ENCODE measurements at places on chromosomes 16 and 17.

GRCh38 chr16:730666-731509 lies 4.0 kb downstream of the HAGHL start:
- DNase-seq: no peak

DNA sequence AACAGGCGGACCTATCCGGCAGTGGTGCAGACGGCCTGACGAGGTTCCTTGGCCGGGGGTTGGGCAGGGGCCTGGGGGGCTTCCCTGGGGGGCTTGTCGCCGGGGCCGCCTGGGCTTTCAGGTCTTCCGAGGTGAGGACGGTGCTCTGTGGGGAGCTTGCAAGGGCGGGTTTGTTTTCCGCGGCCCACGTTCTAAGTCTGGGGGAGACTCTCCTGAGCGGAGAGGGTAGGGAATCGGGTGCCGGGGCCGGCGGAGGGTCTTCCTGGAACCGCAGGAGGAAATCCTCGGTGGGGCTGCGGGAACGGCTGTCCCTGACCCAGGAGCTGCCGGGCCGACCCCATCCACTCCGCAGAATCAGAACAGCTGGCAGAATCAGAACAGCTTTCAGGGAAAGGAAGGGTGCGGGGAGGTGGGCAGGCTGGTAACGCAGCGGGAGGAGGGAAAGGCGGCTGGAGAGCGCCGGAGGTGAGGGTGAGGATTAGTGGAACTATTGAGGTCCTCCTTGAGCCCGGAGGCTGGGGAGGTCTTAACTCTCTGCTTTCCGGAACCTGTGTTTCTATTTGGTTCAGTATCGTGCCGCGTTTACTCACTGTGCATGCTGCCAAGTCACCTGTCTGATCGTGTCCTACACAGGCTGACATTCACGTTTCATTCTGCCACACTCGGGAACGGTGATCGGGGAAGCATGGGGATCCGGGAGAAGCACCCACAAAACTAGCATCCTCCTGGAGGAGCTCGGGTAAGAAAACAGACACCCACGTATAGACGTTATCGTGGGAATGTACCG lies 28.9 kb downstream of the CPSF4L start:
- DNase-seq: peak; percentile 84

GRCh38 chr16:19700319-19700781 lies 17.7 kb downstream of the KNOP1 start:
- no peak for DNase-seq

GRCh38 chr17:78128551-78129350 lies at the start of gene TMC6:
Gene TMC6, minus strand, starts transcription at chr17:78128755. Its CDS starts 1,923 bp downstream, at chr17:78126832.
- DNase-seq: peak; percentile 67

- DNase-seq: no peak
These were observed 42.0 kb upstream of the PVALEF start for GRCh38 chr17:81123052-81124048.

GRCh38 chr16:23089111-23089510 lies 60.1 kb downstream of the USP31 start:
- DNase-seq: no peak

DNA sequence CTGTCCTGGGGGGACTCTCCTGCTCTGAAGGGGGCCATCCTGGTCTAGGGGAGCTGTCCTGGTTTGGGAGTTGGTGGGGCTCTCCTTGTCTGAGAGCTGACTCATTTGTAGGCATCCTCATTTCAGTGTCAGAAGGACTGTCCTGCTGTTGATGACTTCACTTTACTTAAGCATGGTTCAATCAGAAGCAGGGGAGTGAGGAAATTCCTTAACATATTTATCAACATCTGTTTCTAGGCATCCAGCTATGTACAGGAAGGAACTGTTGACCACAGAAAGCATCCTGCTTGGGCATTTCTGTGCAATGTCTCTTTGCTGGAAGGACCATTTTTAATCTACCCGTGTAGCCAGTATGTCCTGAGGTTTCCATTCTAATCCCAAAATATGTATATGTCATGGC lies 502.7 kb upstream of the HSBP1 start:
- DNase-seq: no peak

GRCh38 chr16:90008708-90009145 lies 10.5 kb downstream of the DBNDD1 start:
- no peak for DNase-seq

DNA sequence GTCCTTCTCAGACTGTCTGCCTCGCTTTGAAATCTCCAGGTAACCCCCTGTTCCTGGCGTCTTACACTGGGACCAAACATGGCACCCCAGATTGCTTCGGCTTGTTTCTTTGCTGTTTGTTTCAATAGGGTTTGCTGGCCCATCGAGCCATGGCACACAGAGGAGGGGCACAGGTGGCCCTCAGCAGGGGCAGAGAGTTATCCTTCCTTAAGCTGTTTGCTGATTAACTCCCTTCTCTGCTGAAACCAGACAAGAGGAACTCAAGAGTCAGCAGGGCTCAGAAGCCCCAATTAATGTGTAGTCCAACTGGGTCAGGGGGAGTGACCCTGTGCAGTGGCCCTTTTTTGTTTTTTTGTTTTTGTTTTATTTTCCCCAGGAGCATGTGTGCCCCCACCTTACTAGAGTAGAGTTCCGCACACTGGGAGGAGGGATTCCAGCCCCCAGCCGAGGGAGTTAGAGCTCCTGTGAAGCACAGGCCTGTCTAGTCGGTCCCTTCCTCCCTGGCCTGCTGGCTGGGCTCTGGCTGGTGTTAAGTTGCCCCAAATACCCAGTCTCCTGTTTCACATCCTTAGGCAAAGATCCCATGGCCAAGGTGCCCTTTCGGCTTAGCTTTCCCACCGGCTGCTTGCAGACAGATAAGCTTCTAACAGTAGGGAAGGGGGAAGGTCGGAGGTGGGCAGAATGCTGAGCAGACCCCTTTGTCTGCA lies 39.3 kb downstream of the YPEL2 start:
- DNase-seq: no peak

GRCh38 chr17:17352836-17353624 lies 49.9 kb downstream of the NT5M start:
- DNase-seq: no peak

- DNase-seq: no peak
These were observed 105.7 kb downstream of the IRX5 start for GRCh38 chr16:55036371-55036821.
